ENCODE measurements at places on chromosomes 5 and 9.
A peak's percentile ranks its signal among the peaks of the same experiment; 100 is the strongest.

DNA sequence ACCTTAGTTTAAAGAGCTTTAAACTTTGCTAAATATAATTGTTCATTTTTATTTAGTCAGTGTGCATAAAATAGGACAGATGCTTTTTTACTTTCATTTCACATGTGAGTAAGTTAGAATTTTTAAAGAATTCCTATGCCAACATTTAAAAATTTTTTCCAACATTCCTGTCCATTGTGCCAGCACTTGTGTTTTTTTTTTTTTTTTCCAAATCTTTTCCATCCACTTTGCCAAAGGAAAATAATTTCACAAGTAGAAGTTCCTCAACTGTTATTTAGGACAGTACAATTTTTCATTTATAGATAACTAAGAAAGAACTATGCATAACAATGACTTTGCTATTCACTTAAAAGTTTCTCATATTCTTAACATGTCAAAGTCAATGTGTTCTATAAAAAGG lies 189.5 kb downstream of the ADAMTS6 start:
- DNase-seq, result no peak

- DNase-seq, result peak; percentile 32
Measured at GRCh38 chr9:114409103-114409780, 21.5 kb upstream of the AKNA start.

DNA sequence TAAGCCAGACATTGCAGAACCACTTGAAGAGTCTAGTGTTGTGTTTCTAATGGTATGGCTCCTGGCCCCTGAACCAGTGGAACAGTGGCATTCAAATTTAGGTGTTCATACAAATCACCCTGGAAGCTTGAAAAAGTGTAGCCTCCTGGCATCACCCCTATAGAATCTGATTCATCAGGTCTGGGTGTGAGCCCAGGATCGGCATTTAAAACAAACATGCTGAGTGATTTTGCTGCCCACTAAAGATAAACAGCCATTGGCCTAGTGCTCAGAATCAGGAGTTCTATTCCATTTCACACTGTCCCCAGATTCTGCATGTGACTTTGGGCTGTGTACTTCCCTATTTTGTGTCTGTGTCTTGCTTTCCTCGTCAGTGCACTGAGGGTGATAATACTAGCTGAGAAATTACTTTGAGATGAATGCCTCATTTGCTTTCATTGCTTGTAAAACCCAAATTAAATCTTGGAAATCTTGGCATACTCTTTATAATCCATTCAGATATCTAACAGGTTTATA lies 241.5 kb upstream of the CLINT1 start:
- no peak for DNase-seq

- DNase-seq, result no peak
Measured at GRCh38 chr5:98569288-98569687, 204.2 kb upstream of the RGMB start.

GRCh38 chr5:151239237-151239861 lies 13.6 kb upstream of the GM2A start:
- DNase-seq, result peak; percentile 66

DNA sequence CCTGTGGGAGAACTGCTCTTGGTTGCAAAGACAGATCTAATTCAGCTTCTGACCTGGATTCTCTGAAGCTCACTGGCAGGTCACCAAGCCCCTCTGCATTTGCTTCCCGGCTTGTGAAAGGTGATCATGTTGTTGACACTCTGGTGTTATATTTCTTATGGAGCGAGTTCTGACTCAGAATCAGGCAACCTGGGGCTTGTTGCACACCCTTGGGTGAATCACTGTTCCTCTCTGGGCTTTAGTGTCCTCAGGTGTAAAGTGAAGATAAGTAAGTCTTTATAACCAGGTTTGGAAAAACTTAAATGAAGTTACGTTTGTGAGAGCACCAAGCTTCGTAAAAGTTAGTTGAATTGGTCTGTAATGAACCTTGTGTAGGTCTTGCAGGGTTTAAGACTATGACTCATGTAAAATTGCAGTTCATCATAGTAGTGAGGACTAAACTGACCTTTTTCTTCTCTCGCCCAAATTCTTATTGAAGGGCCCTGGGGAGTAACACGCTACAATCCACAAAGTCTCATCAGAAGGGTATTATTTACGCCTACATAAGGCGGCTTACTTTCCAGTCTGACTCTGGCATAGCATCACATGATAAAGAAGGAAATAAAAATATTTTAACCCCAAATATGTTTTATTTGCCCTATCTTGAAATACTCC lies 218.6 kb downstream of the TMEM38B start:
- DNase-seq, result no peak

GRCh38 chr9:87875831-87876545 lies 6.7 kb upstream of the SPATA31E1 start:
- DNase-seq, result no peak

DNA sequence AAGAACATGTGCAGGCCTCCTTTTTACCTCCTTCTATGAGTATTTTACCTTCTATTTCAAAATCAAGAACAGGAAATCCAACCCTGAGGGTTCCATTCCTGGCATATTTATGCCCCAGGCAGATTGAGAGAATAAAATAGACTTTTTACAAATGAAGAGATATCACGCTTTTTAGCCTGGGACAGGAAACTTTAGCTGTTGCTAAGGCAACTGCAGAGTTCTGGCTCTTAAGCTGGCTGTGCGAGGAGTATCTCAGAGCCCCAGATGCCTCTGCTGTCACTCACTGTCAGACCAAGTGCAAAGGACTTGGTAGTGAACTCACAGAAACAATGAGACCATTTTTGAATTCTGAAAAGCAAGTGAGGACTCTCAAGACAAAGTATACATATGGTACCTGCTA lies 69.5 kb upstream of the HSPB3 start:
- DNase-seq, result no peak

DNA sequence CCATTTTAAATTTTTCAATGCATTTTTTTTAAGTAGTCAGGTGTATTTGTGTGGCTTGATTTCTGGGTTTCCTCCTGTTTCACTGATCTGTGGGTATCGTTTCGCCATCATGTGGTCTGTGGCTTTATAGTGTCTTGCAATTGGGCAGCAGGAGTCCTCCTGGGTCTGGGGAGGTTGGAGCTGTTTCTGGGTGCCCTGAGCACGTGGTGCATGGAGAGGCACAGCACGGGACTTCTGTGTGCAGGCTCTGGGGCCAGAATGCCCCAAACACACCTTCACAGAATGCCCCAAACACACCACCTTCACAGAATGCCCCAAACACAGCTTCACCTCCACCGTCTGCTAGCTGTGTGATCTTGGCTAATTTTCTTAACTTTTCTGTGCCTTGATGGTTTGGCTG lies 82.6 kb upstream of the COL5A1 start:
- DNase-seq, result no peak

DNA sequence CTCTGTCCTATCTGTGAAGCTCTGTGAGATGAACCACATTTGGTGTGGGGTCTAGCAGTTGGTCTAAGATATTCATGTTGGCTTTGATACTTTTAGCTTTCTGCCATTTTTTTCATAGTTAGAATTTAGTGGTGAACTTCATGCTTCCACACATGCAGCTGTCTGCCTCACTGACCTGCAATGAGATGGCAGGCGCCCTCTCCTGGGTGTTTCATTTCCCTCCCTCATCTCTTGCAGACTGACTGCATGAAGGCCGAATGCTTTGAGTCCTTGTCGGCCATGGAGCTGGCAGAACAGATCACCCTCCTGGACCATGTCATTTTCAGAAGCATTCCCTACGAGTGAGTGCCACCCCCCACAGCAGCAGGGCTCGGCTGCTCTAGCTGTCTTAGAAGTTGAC lies 26.1 kb upstream of the CKMT2 start:
- no peak for DNase-seq

DNA sequence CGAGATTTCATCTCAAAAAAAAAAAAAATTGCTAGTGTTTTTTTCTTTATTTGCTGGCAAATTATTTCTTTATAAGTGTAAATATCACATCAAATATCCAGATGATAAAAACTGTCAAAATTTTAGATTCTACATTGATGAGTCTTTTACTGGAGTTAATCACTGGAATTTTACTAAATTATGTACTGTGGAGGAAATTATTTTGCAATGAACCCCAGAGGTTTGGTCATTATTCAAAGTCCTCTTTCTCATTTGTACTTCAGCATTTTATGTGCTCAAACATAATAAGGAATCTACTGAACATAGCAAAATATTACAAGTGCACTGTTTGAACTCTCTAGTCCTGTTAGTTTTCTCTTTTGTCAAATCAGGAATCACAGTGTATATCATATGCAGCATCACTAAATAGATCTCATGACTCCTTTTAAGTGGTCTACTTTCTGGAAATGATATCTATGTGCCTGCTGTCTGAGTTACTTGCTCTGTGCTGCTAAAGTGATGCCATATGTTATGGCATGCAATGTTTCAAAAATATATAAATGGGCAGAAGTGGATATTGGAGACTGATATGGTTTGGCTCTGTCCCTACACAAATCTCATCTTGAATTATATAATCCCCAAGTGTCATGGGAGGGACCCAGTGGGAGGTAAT lies 18.0 kb downstream of the OTULINL start:
- DNase-seq, result no peak

- no peak for DNase-seq
Measured at GRCh38 chr9:91192381-91193086, 169.2 kb downstream of the AUH start.

DNA sequence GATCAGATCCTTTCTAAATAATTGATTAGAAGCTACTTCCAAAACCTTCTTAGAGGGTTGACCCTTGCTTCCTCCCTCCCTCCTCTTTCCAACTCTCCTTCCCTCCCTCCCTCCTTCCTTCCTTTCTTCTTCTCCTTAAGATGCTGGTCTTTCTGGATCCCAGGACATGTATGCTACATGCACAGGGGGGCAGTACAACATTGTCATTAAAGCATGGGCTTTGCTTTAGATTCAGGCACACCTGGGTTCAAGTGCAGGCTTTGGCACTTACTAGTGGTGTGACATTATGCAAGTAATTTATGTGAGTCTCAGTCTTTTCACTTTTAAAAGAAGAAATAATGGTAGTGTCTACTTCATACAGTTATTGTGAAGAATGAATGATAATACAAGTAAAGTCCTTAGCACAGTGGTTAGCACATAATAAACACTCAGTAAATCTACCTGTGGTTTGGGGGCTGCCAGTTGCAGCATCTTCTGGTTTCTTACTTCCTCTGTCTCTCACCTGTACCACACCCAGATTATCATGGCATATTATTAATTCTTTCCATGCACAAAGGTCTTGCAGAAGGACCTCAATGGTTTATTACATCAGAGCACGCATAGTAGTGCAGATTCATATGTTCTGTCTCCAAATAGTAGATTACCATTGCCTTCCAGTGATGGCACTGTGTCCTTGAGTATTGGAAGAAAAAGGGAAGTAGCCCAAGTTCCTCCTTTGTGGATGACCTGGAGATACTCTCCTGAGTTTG lies 154.1 kb downstream of the ARHGAP26 start:
- DNase-seq, result peak; percentile 12

- no peak for DNase-seq
Measured at GRCh38 chr5:176830995-176831423, 20.6 kb downstream of the UNC5A start.

GRCh38 chr5:81292130-81292529 lies 9.3 kb upstream of the ZCCHC9 start:
- no peak for DNase-seq

DNA sequence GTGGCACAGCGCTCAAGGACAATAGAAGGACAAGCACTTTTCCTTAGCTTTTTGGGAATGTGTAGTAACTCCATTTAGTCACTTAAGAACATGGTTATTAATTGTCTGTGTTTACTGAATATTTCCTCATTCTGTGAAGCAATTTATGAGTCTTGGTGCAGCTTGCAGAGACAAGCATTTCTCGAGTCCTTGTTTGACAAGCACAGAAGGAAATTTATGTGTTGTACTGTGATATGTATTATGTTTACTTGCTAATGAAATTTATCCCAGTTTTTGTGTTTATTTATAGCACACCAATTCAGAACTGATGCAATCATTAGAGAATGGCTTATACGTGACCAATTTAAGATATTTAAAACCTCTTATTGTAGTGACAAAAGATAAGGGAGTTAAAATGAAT lies 168.6 kb downstream of the PRELID2 start:
- no peak for DNase-seq

- DNase-seq, result no peak
Measured at GRCh38 chr5:154901276-154901675, 36.7 kb downstream of the GEMIN5 start.

GRCh38 chr9:120726484-120726883 lies 12.2 kb upstream of the MEGF9 start:
- no peak for DNase-seq

DNA sequence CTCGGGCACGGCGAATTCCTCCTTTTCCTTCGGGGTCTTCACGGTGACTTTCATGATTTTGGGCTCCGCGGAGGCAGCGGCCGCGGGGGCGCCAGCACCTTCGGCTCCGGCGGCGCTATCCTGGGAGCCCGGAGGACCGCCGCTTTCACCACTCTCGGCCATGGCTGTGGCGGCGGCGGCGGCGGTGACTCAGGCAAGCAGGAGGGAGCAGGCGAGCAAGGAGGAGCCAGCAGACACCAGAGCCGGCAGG lies 315 bp downstream of the UBQLN1 start:
- no peak for DNase-seq

DNA sequence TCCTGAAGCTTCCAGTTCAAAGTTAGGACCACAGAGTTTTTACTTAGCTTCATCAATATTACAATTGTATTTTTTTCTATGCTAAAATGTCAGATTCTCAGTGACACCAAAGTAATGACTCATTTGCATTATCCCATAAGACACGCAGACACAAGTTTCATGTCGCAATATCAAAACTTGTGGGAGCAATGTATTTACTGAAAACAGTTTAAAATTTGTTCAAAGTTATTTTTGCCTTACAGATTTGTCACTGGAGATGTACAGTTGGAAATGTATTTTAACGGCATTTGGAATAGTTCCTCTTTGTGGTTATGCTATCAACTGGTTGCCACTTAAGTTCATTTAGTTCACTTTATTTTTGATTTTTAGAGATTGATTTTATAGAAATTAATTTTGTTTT lies 36.2 kb upstream of the DAP start:
- no peak for DNase-seq

GRCh38 chr9:75148561-75148960 lies 60.2 kb downstream of the OSTF1 start:
- DNase-seq, result no peak

DNA sequence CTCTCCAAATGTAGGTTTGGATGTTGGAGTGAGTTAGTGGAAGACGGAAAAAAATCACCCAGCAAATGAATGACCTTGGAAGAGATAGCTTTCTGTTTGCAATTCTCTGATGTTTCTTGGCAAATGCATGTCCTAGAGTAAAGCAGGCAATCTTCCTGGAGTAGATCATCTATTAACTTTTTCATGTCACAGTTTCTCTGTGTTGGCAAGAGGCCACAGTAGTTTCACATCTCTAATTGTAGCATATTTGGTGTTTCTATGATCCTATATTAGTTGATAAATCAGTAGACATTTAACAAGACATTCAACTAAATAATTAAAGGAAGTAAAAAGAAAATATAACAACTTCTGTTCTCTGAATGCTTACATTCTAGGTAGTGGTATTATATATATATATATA lies 138.2 kb upstream of the MINAR2 start:
- DNase-seq, result no peak

Data from CD4-positive, alpha-beta T cell treated with Interleukin-1 beta for 1 hour (primary cell).